ENCODE measurements at places on chromosomes 2 and 18.

- DNase-seq, result peak; percentile 61
These were observed 72.5 kb downstream of the GCA start for GRCh38 chr2:162416446-162416845.

GRCh38 chr2:200212862-200213425, 93.5 kb upstream of the SPATS2L start:
- DNase-seq, result no peak

DNA sequence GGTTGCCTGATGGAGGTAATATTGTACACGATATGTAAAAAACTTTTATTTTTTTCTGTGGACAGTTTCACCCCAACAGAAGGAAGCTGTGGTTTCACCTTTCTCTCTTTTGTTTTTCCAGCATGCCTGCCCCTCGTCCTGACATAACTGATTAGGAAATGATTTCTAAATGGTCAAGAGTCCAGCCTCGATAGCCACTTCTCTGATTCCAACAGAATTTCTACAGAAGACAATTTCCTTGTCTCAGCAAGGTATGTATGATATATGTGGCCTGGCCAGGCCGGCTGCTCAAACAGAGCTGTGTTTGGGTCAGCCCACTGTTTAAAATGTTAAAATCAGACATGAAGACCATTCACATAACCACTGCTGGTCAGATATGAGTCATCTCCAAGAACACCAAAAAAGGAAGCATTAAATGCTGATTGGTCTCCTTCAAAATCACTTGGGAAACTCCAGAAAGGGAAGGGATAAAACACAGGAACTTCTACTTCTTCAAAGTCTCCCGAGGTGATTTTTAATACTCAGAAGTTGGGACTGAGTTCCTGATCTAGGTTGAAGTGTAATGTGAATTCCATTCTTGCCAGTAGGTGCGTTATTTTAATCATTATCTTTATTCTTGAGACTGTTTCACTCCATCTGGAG, 22.3 kb downstream of the ATP8B1 start:
- DNase-seq, result peak; percentile 93

- peak; percentile 15 for DNase-seq
These were observed 427.7 kb upstream of the LYPD1 start for GRCh38 chr2:133097666-133098065.

- DNase-seq, result no peak
These were observed 1133.3 kb upstream of the PIK3C3 start for GRCh38 chr18:40821596-40822243.

GRCh38 chr18:8876887-8877286, 171.5 kb downstream of the MTCL1 start:
- DNase-seq, result no peak

GRCh38 chr2:205055251-205055650, 510.0 kb downstream of the PARD3B start:
- DNase-seq, result no peak

DNA sequence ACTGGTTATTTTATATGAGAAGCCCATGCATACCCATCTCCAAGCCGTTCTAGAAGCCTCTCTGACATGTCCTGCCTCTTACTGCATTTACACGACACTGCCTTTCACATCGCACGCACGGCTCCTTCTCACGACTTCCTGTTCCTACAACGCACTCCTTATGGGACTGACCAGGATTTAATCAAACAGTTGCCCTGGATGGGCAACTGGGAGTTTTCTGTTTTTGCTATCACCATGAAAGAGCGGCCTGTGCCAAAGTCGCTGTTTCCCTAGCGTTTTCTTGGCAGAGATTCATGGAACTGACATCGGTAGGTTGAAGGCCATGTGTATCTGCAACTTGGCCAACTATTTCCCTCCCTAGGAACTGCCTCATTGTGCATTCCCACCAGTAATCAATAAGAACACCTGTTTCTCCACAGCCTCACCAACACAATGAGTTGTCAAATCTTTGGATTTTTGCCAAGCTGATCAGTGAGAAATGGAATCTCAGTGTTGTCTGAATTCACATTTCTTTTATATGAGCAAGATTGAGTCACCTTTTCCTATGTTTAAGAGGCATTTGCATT, 97.2 kb upstream of the OTOS start:
- DNase-seq, result peak; percentile 79

GRCh38 chr2:120678251-120678650, 57.4 kb upstream of the GLI2 start:
- peak; percentile 35 for DNase-seq

DNA sequence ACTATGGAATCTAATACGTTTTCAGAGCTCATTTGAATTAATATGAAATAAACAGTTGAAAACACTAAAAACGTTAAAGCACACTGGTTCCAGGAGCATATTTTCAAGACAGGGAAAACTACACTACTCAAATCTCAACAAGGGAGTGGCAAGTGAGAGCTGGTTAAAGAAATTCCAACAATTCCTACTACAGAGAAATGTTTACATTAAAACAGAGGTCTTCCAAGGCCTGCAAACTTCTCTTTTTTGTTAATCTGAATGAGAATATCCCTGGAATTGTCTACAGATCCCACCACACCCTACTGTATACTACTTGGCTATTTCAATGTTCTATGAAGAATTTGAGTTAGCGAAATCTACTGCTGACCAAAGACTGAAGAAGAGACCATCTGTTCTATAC, 231.5 kb downstream of the ZEB2 start:
- peak; percentile 17 for DNase-seq

- DNase-seq, result no peak
These were observed 203.5 kb downstream of the SEPTIN10 start for GRCh38 chr2:109410039-109410815.

GRCh38 chr2:41498781-41499180, 549.0 kb upstream of the PKDCC start:
- no peak for DNase-seq

DNA sequence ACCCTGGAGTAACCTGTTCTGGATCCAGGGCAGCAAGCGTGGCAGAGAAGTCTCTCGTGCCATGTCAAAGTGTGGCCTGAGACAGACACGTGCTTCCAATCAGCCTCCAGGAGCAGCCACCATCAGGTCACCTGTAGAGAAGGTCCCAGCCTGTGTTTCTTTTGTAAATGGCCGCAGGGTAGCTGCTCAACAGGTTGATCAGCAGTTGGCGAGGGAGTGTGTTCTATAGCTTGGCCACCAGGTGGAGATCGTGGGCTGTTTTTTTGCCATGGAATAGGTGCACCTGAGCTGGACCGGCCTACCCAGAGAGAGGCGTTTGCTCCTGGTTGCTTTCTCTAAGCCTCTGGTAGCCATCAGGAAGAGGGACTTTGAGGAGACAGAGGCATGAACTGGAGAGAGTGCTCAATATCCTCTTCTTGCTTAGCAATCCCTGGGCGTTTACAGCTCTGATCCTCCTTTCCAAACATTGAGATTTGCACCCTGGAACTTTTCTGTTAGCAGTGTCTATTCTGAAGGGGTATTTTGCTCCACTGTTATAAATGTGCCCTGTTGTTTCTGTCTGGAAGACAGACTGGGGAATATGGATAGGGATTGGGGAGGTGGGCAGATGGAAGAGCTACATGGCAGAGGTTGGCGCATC, 34.2 kb upstream of the EN1 start:
- no peak for DNase-seq

DNA sequence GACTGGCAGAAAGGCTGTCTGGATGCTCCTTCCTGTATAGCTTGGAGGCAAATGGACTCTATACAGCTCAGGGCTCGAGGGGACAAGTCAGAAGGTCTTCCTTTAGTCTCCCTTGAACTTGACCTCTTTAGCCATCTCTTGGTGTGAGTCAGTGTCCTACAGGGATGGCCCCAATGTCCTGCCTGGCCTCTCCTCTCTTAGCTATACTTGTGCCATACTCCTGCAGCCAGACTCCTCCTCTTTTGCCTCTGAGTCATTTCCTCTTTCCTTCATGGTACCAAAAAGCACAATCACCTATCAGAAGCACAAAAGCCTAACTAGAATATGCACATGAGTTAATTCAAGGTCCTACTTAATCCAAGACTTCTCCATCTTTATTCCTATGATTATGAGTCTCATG, 112.7 kb downstream of the XRCC5 start:
- peak; percentile 32 for DNase-seq

- DNase-seq, result no peak
These were observed 270.4 kb downstream of the ARHGAP15 start for GRCh38 chr2:143399631-143400069.

GRCh38 chr18:32577561-32577960, 106.9 kb upstream of the GAREM1 start:
- no peak for DNase-seq

GRCh38 chr2:5982193-5982902, 290.2 kb downstream of the SOX11 start:
- DNase-seq, result no peak

DNA sequence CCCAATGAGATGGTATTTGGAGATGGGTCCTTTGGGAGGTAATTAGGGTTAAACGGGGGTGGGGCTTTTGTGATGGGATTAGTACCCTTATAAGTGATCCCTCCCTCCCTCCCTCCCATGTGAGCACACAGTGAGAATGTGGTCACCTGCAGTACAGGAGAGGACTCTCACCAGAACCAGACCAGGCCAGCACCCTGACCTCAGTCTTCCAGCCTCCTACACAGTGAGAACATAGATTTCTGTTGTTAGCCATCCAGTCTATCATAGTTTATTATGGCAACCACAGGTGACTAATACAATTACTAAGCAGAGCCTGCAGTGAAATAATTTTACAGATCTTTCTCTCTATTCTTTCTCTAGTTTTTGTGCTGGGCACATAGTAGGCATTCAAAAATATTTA, 137.7 kb upstream of the PKDCC start:
- peak; percentile 66 for DNase-seq

DNA sequence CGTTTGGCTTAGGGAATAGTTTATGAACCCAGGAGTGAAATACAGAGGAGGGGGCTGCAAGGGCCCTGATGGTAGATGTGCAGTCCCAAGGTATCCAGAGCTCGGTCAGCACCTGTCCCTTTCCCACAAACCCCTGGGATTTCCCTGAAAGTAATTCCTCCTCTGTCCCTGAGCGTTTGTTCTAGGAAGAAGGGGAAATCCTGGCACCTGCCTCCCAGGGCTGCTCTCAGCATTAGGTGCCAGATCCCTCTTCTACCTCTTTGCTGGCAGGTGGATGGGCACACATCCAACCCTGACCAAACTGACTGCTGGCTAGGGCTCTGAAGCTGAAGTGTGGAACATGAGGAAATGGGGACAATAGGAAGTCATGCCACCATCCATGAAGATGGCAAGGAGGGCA, 824.0 kb downstream of the SLC4A3 start:
- no peak for DNase-seq

- no peak for DNase-seq
These were observed 39.4 kb upstream of the CTDP1 start for GRCh38 chr18:79640064-79640672.

DNA sequence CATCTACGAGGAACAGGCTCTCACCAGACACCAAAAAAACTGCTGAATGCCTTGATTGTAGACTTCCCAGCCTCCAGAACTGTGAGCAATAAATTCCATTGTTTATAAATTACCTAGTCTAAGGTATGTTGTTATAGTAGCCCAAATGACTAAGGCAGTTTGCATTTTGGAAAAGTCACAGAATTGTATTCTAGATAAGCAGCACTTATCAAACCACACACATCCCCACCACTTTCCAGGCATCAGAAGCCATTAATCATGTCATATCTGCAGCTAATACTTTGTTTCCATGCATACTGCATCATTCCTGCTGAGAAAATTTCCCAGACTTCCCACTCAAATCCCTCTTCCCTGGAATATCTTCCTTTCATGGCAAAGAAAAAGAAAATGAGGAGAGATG, 187.2 kb downstream of the INO80D start:
- peak; percentile 68 for DNase-seq

- no peak for DNase-seq
These were observed 220.8 kb upstream of the UBE2E3 start for GRCh38 chr2:180759631-180760030.

GRCh38 chr2:239418918-239419317, 18.1 kb upstream of the HDAC4 start:
- DNase-seq, result no peak

- DNase-seq, result no peak
These were observed 917.7 kb upstream of the CELF4 start for GRCh38 chr18:38483326-38483725.

DNA sequence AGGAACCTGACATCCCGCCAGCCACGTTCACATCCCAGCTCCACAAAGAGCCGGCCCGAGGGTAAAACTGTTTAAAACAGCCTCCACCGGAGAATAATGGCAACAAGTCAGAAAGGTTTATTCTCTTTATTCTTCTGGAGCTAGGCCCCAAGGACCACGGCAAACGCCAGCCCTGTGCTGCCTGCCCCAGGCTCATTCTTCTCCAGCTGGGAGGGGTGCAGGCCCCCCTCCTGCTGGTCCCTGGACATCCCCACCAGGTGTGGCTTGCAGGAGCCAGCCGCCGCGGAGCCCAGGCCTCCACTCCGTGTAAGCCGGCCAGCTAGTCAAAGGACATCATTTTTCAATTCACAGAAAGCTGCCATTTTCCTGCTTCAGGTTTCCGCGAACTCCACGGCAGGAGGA, 65.8 kb upstream of the SALL3 start:
- DNase-seq, result no peak

DNA sequence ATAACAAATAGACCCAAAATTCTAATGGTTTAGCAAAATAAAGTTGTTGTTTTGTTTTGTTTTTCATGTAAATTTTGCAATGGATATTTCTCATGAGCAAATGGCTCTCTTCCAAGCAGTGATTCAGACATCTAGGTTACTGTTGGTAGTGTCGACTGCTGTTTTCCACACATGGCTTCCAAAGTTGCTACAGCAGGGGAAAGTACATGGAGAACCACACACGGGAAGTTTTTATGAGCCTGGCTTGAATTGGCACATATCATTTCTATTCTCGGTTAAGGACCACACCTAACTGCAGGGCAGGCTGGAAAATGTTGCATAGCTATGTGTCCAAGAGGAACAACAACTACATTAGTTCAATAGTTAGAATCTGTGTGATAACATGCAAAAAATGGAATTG, 262.1 kb downstream of the GALNT13 start:
- no peak for DNase-seq

DNA sequence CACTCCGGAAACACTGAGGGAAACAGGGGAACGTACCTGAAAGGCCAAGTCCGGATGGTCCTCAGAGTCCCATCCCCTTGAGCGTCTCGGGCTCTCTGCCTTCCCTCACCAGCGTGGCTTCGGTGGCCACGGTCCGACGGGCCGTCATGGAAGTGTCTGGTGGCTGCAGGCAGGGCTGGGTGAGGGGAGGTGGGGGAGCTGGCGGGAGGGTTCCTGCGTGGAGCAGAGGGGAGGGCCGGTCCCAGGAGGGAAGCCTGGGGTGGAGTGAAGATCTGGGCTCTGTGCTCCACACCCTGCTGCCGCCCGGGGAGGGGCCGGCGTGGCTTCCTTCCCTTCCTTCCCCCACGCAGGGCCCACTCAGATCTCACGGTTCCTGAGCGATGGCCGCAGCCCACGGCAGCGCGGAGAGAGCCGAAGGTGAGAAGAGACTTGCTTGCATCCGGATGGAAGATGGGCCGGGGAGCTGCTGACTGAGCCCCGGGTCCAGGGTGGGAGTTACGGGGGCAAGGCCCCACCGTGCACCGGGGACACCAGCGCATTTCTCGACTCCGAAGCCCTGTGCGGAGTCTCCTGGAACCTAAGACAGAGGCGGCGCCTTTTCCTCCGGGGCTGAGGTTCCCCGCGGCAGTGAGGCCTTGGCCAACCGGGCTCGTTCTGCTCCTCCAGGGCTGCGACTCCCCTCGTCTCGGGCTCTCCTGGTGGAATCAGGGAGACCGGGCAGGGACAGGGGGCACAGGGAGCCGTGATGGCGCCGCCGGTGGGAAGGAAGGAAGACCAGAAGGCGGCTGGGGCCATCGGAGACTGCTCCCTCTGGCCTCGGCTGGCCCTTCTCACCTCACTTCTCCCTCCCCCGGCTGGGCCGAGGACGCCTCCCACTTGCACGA, 49.1 kb downstream of the KCNF1 start:
- DNase-seq, result no peak
